Activated naive CD4-positive, alpha-beta T cell treated with anti-CD3 and anti-CD28 coated beads, Interleukin-2, amount 10 ng/mL, durations not matched to agents 7 days and 5 days (primary cell): ENCODE measurements at places on chromosomes 2 and 18.

DNA sequence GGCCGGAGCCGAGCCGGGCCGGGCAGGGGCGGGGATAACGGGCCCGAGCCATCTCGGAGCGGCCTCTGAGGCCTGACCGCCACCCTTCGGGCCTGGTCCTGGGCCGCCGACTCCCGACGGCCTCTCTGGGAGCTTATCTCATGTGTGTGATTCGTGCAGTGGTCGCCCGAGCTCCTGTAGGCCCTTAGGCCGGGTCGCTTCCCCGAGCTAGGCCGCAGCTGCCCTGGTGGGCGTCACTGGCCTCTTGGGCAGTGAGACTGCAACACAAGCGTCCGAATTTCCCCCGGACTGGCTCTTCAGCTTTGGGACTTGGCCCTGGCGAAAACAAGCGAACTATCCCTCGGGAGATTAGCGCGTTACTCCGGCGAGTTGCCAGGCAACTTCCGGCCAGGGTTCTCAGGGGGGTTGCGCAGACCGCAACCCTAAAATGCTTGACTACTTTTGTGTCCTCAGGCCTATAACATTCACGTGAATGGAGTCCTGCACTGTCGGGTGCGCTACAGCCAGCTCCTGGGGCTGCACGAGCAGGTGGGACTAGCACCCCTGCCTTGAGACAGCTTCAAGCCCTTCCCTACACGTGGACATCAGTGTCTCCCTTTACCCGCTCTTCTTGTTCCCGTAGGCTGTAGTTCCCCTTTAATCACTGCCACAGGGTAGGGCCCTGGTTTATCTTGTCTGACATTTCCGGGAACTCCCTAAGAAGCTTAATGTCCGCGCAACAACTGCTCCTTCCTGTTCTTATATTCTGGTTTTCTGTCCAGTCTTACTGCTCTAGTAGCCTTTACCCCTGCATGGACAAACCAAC is 602 bp downstream of the SNX17 start:
- DNase-seq = peak; percentile 47

DNA sequence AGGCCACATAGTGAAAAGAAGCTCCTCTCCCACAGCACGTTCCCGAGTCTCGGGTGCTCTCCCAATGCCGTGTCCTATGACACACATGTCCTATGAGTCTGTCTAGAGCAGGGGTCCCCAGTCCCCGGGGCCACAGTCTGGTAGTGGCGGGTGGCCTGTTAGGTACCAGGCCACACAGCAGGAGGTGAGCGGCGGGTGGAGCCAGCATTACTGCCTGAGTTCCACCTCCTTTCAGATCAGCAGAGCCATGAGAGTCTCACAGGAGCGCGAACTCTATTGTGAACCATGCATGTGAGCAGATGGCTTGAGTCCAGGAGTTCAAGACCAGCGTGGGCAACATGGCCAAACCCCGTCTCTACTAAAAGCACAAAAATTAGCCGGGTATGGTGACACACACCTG is 112.6 kb downstream of the ZBTB7C start:
- no peak for DNase-seq

DNA sequence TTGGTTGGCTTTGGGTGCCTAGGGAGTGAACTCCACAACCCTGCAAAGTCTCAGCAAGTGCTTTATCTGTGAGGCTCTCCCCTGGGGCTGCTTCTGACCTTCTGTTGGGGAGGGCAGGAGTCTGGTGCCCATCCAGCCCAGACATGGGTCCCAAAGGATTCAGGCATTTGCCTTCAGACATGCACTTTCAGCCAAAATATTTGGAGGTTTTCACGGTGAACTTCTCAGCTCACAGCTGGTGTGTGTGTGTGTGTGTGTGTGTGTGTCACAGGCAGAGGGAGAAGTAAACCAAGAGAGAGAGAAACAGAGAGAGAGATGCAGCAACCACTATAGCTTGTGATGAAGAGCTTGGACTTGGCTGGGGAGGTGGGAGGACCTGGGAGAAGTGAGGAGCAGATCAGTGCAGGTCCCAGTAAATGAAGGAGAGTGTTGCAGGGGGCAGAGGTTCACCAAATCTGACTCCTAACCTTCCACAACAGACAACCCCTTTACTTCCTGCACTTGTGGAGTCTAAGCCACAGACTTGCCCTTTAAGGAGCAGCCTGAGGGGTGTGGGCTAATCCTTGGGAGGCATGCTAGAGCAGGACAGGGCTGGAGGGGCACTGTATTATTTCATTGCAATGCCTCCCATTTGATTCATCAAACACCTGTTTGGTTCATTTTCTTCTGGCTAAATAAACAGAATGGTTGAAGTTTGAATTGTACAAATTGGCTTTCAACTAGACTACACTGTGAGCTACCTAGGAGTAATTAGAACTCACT is 14.1 kb downstream of the SLC9A4 start:
- no peak for DNase-seq

DNA sequence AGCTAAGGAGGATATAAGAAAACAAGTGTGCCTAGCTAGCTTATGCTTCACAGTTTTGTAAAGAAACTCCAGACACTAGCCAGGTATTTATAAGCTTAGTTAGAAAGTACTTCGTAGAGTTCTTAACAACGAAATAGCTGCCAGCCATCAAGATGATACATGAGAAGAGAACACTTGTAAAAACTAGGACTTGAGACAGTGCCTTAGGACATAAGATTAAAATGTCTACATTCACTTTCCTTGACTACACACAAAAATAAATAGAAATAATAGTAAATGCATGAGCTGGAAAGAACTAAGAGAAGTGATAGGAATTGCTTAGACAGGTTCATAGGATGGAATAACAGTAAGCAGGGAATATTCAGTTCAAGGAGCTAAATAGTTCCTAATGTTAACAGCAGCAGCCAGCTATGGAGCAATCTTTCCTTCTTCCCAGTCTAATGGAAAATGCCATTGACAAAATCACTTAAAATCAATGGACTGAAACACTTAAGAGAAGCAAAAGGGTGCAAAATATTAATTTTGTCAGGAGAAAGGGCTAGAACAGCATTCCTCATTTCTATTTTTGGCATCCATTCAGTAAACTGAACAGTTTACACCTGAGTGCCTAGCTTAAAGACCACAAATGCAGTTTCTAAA is 186.6 kb downstream of the PDE11A start:
- no peak for DNase-seq

DNA sequence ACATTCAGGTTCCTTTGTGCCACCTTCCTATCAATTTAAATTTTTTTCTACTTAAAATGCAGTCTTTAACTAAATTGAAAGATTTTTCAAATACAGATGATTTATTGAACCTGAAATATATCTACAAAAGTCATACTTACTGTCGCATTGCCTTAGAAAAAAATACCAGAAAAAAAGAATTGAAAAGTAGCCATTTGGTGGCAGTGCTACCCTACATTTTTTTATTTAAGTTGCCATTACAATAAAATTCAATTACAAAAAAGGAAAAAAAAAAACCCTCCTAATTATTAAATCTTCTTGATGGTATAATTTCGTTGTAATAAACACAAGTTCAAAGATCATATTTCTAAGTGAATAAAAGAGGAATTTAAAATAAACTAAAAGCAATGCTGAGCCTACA is 43.4 kb downstream of the DSC3 start:
- no peak for DNase-seq

GRCh38 chr2:123606631-123607030 is 418.5 kb upstream of the CNTNAP5 start:
- no peak for DNase-seq

- no peak for DNase-seq
These were observed 28.6 kb downstream of the GREB1 start for GRCh38 chr2:11562476-11562875.

- peak; percentile 11 for DNase-seq
These were observed 93.9 kb upstream of the CTDP1 start for GRCh38 chr18:79585395-79586370.

GRCh38 chr2:168685600-168686451 is 116.6 kb upstream of the NOSTRIN start:
- no peak for DNase-seq

GRCh38 chr18:46050268-46050667 is 21.8 kb downstream of the PSTPIP2 start:
- no peak for DNase-seq

GRCh38 chr2:67304300-67304890 is 92.7 kb upstream of the ETAA1 start:
- DNase-seq = no peak

- DNase-seq = peak; percentile 46
These were observed 15.9 kb downstream of the POLI start for GRCh38 chr18:54284981-54285785.

- DNase-seq = no peak
These were observed 1216.1 kb upstream of the FAM98A start for GRCh38 chr2:34815052-34815741.

DNA sequence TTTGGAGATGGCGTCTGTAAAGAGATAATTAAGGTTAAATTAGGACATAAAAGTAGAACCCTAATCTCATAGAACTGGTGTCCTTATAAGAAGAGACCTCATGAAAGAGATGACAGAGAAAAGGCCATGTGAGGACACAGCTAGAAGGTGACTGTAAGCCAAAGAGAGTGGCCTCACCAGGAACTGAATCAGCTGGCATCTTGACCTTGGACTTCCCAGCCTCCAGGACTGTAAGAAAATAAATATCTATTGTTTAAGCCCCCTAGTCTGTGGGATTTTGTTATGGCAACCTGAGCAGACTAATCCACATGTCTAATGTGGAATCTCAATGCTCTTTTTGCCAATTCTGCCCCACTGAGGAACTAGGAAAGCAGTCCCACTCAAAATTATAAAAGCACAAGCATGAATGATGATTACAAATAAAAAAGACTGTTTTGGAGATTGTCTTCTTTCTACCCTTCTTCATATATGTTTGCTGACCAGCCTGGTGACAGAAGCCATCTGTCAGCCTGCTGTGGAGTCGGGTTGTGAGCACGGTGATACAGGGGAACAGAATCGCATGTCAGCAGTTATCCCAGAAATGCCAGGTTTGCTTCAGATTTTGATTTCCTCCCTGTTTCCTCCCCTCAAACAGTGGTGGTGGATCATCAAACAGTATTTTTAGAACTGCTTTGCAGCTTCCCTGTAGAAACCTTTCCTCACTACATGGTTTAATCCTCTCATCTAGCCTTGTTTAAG is 54.2 kb downstream of the INPP4A start:
- no peak for DNase-seq

- no peak for DNase-seq
These were observed 284.6 kb downstream of the MBD5 start for GRCh38 chr2:148305476-148305875.

DNA sequence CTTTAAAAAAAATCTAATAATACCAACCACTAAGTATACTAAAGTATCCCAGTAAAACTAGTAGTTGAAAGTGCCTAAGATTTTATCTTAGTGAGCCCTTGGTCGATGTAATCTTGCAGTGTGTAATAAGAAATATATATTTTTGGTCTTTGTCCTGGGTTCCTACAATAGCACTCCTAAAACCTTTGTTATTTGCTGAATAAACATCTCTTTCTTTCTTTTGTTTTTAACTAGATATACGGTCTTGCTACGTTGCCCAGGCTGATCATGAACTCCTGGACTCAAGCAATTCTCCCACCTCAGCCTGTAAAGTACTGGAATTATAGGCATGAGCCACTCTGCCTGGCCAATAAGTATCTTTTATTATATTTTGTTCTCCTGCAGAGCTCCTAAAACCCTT is 2.4 kb upstream of the TP53I3 start:
- no peak for DNase-seq

DNA sequence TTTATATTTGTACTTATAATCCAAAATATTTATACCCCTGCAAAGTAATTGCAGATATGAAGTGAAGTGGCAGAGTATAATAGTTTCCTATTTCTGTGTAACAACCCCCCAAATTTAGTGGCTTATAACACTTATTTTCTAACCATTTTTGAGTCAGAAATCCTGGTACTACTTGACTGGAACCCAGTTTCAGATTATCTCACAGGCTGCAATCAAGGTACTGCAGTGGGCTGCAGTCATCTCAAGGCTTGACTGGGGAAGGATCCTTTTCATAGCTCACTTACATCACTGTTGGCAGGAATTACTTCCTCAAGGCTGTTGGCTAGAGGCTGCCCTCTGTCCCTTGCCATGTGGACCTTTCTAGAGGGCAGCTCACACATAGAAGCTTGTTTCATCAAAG is 558.2 kb upstream of the PKDCC start:
- DNase-seq = no peak

DNA sequence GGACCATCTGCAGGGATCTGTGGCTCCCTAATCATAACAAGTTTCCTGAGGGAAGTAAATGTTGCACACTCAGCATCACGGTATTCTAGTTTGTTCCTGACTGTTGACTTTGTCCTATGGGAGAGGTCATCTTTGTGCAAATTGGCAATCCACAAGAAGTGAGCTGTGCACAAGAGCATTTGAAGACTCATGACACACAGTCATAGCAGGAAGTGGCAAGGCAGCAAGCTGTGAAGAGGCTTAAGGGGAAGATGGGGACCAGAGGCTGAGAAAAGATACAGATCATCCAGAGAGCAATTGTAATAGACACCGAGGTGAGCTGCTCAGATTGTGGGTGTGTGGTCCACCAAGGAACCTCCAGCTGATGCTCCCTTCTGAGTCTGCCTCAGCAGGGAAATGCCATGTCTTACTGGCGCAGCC is 2.7 kb downstream of the TNP1 start:
- peak; percentile 34 for DNase-seq

GRCh38 chr18:8081872-8082553 is 514.9 kb downstream of the PTPRM start:
- no peak for DNase-seq

DNA sequence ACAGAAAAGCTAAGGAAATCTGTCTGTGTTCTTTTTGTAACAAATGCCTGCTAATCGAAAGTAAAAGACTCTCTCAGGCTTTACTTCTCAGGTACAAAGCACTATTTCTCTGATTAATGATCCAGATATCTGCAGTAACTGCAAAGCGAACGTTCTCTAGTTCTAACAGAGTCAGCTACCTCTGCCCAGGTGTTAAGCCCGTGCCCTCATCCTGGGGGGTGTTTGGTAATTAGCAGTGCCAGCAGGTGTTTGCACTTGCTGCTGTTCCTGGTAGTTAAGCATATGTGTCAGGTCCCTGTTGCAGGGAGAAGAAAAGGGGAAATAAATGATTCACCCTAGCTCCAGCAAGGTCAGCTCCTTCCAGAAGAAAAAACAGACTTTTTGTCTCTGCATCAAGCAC is 58.8 kb upstream of the CRIM1 start:
- DNase-seq = no peak

DNA sequence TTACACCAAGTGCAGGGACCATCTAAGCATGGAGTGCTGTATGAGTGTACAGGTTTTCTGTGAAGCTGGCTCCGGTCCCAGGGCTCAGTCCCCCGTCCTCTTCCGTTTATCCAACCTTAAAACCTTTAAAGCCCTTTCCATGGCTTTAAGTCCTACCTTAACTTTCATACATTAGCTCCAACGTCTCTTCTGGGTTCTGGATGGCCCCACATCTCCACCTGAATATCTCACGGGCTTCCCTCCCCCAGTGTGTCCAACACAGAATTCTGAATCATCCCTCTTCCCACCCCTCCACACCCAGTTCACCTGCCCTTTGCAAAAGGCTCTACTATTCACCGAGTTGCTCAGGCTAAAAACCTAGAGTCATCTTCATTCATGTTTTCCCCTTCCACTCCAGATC is 12.8 kb downstream of the ARHGAP25 start:
- DNase-seq = no peak

- DNase-seq = no peak
These were observed 29.3 kb upstream of the HS6ST1 start for GRCh38 chr2:128347701-128348539.

- no peak for DNase-seq
These were observed 48.6 kb downstream of the ANO7 start for GRCh38 chr2:241237047-241237446.

- DNase-seq = no peak
These were observed 40.6 kb downstream of the CHST10 start for GRCh38 chr2:100376836-100377235.

GRCh38 chr18:8386669-8387380 is 222.4 kb upstream of the RAB12 start:
- DNase-seq = no peak
